ENCODE measurements at places on chromosomes 5 and 9.

GRCh38 chr5:88662846-88663245 is 220.1 kb downstream of the MEF2C start:
- no peak for DNase-seq

- no peak for DNase-seq
These were observed 341.9 kb downstream of the TMEM167A start for GRCh38 chr5:82735160-82735789.

GRCh38 chr9:20476912-20477521 is 145.3 kb downstream of the MLLT3 start:
- DNase-seq: no peak

DNA sequence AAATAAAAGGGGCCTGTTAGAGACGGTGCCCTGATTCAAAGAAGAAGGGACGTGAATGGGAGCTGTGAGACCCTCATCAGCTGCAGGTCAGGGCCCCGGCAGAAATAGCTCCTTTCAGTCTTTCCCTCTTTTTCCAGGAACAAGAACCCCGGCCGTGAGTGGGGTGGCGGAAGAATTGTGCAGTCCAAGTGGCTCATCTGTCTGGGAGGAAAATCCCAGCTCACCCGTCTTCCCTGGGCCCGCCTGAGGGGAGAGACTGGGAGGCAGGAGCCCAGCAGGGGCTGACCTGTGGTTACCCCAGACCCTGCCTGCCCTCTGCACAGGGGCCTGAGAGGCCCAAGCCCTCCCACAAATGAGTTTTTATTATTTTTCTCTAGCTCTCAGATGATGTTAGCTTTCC is 24.8 kb upstream of the CSF1R start:
- DNase-seq: no peak

- no peak for DNase-seq
These were observed 12.7 kb upstream of the EDIL3 start for GRCh38 chr5:84397385-84397784.

DNA sequence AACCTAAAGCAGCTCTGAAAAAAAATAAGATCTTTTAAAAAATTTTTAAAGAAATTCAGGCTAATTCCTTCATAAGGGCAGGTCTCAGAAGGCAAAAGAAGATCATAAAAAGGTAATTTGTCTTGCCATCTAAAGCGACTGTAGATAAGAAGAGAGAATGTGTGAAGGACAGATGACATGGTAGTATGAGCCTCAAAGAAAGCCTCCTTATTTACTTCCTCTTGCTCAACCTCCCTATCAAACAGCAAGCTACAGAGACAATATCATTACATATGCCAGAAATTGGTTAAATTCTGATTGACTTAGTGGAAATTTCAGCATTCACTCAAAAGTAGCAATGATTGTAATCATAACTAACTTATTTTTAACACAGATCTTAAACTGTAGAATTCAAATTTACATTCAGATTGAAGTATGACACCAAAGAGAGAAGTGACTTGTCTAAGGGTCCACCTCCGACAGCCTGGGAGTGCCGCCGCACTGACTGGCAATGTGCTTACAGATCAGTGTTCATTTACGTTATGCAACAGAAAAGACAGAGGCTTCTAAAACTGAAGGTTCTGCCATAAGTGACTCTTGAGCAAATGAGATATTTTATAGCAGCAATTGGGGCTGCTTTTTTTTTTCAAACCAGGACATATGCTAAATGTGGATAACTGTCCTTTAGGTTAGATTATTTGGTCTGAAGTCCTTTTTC is 132.0 kb downstream of the CEMIP2 start:
- no peak for DNase-seq

DNA sequence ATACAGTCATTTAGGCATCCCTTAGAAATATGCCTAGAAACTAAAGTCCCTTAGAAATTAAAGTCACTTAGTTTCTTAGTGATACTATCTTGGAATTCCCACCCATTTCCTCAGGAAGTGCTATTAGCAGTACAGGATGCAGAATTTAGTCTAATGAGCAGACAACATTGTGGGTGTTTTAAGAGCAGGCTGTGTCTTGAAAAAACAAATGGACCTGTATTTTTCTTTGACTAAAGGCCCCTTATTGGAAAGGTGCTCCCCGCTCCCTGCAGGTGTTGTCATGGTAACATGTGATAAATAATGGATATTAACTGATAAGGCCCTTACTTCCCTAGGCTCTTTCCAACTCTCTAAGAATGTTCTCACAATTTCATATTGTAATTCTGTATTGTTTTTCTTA is 38.8 kb upstream of the STARD4 start:
- no peak for DNase-seq

DNA sequence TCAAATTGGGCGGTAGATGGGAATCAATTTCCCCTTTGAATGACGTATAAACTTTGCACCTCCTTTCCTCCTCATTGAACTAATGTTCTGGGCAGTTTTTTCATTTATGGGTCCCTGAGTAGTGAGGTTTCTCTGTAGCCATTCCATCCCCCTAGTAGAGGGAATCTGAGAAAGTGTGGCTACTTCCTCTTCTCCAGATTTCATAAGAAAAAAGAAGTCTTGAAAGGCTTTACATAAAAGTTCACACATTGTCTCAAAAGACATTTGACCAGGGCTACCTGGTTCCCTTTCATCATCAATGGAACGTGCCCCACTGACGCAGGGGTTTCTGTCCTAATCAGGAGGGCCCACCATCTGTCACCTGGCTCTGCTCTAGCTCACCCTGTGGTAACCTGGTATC is 57.3 kb downstream of the CTSL start:
- DNase-seq: no peak

DNA sequence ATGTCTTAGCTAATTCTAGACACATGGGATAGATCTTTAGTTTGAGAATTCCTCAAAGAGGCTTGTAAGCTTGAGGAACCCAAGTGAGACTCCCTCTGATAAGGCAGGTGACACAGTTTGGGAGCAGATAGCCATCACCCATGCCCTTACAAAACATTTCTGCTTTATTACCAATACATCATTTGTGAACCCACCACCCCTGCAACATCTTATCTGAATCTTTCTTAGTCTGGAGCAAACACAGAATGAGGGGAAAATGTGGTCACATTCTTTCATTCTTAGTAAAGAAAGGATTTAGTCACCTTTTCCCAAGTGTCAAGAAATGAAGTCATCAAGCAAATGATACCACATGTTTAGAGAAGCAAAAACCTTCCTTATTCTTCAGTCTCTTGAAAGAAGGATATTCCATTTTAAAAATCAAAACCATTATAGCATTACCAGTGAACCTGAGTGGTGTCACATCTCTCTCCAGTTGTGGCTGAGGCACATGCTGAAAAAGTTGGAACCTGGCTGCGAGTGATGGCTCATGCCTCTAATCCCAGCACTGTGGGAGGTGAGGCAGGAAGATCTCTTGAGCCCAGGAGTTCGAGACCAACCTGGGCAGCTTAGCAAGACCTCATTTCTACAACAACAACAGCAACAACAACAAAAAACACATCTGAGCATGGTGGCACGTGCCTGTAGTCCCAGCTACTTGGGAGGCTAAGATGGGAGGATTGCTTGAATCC is 65.9 kb downstream of the PRKACG start:
- no peak for DNase-seq

- DNase-seq: no peak
These were observed 50.5 kb upstream of the FCN1 start for GRCh38 chr9:134968011-134968822.

DNA sequence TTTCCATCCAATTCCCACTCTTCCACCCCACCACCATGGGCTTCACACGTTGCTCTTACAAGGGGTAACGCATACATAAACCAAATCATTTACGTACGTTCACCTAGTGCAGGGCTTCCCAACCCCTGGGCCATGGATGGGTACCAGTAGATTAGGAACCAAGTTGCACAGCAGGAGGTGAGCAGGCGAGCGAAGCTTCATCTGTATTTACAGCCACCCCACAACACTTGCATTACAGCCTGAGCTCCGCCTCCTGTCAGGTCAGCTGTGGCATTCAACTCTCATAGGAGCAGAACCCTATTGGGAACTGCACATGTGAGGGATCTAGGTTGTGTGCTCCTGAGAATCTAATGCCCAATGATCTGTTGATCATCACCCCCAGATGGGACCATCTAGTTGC is 82.3 kb downstream of the CEMIP2 start:
- DNase-seq: peak; percentile 12

DNA sequence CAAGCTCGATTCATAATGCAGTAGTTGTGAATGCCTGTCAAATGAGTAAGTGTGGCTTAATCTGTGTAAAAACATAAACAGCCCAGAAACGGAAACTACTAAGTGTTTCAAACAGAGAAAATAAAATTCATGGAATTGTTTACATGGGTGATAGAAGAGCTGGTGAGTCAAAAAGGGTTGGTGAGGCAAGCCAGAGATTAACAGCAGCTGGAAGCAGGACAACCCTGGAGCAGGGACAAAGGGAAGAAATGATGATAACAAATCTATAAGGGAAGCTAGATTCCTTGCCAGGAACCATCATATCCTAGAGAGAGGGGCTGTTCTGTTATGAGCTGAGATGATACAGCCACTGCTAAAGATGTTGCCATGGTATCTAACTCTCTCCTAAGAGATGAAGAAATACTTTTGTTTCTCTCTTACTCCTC is 18.0 kb upstream of the PRR16 start:
- DNase-seq: no peak

GRCh38 chr5:169243651-169244422 is 57.1 kb downstream of the SLIT3 start:
- DNase-seq: no peak

DNA sequence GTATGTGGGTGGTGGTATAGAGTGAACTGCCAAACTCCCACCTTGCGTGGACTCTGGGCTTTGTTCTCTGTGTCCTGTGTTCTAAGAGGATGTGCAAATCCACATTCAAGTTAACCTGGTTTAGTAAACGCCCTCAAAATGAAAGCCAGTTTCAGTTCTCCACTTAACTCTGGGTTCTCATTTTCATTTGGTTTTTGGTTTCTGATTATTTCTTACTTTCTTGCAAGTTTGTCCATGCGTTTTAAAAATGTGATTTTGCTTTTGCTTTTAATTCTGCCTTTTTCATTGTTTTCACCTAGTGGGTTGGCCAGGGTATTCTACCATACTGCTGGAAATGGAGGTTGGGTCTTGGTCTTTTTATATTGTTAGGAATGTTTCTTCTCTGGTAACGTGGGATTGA is 38.2 kb downstream of the GALNT10 start:
- DNase-seq: no peak

DNA sequence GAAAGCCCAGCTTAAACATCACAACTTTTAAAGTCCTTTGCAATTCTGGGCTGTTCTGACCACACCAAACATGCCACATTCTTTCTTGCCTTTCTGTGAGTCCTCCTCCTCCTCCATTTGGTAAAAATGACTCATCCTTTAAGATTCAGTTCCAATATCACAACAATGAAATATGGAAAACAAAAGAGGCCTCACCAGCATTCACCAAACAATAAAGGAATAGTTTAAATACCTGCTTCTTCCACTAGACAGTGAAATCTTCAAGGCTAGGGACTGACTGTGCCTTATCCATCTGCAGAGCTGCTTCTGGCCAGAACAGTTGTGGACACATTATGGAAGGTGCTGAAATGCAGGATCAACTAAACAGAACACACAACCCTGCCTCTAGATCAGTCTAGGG is 36.0 kb downstream of the NR6A1 start:
- no peak for DNase-seq

DNA sequence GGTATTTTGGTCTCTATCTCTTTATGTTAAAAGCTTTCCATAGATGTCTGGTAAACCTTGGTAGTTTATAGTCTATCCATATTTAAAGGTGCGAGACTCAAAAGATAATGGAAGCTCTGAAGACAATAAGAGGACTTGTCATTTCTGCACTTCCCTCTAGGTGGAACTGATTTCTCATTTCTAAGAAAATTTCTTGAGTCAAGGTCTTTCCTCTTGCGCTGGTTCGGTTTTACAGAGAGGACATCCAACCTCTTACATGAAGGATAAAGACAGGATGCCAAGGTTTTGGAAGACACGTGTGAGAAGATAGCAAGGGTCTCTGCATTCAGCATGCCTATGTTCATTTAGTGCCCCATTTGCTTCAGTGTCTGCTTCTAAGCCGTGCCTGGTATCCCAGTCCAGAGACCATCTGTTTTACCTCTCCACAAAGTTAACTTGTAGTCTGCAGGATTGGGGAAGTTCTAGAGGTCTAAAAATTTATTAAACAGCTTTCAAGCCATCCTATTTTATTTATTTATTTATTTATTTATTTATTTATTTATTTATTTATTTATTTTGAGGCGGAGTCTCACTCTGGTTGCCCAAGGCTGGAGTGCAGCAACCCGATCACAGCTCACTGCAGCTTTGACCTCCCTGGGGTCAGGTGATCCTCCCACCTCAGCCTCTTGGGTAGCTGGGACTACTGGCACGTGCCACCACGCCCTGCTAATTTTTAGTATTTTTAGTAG is 41.6 kb downstream of the KIAA1191 start:
- DNase-seq: no peak

DNA sequence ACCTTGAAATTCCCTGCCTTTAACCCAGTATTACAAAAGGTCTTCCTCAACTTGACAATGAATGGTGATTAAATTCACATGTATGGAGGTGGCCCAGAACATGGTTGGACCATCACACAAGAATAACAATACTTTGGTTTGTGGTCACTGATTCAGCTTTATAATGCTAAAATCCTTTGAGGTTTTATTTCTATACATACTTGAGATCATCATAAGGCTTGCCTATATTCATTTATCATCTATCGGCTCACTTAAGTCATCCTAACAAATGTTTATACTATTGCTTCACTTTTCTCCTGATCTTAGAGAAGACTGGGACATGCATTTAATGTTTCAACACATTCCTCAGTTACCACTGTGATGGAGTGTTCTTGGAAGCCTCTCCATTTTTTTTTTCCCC is 191.3 kb downstream of the DMAC1 start:
- DNase-seq: no peak

- no peak for DNase-seq
These were observed 341.0 kb upstream of the PANK3 start for GRCh38 chr5:168920019-168920810.

DNA sequence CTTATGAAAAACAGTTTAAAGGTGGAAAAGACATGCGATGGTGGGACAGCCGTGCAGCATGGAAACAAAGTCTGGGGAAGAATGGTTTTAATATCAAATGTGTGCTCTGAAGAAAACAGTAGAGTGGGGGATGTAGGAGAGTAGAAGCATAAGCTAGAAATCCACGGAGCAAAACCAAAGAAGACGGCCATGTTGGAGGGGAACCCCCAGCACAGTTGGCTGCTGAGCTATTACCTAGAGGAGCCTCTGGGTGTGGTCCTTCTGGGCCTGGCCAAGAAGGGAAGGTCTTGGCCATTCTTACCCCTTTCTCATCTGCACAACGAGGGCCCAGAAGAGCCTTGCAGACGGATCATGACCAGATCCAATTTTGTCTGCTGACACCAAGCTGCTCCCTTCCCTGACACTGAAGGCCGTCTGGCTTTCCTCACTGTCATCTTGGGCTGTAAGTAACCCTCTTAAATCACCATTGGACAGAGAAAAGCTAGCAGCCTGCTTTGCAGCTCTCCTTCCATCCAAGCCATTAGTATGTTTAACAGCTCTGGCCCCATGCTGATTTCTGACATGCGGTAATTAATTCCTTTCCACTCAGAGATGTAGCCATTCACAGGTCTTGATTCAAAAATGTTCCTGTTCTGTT is 189.5 kb downstream of the SEC61B start:
- no peak for DNase-seq

GRCh38 chr9:37903647-37904444 is at the start of gene SLC25A51:
TSS of gene SLC25A51 (minus strand) at chr9:37904127. CDS start at chr9:37888550, 15,577 bp downstream.
- peak; percentile 96 for DNase-seq

Data from CD4-positive, alpha-beta T cell treated with Interleukin-17A for 4 hours (primary cell).